ENCODE measurements at places on chromosomes 1 and 21. TPM values are rescaled to one million over a fixed set of nuclear protein-coding genes. Genes with fewer than 3 reads are reported as not detected.
A peak's percentile ranks its signal among the peaks of the same experiment; 100 is the strongest.

Gene RABGAP1L
- total RNA-seq, result 30.2 TPM

- no peak for DNase-seq
These were observed 25.2 kb downstream of the STPG1 start for GRCh38 chr1:24388331-24388885.

Gene OR2L2
- not detected for total RNA-seq

- DNase-seq, result no peak
These were observed 94.1 kb downstream of the GALNT2 start for GRCh38 chr1:230160957-230161771.

- DNase-seq, result peak; percentile 5
These were observed 852 bp downstream of the RGS7 start for GRCh38 chr1:241356187-241356518.

GRCh38 chr1:119635811-119636390 lies 12.2 kb downstream of the ZNF697 start:
- DNase-seq, result no peak

DNA sequence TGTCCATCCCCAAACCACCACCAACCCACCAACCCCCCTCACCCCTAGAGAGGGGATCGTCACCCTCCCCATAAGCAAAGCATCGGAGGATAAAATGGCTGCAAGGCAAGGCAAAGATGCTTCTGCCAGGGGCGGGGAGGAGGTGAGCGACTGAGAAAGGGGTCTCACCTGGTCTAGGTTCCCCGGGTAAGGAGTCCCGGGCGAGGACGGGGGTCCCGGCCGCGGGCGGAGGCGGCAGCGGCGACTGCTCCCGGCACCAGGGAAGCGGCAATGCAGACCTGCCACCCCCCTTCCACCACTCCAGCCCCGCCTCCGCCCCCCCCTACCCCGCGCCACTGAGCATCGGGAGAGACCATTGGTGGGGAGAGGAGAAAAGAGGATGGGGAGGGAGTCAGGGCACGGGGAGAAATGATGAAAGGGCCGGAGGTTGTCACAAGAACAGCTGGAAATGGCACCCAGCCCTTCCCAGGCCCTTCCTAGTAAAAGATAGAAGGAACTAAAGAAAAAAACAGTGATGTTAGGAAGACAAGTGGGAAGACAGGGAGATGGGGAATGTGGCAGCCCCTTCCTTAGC lies at the start of gene SV2A:
SV2A (minus strand) TSS at position 274 of the 574 bp plus-strand sequence. CDS start 4,004 bp downstream, outside the sequence.
- peak; percentile 29 for DNase-seq

Gene EPS8L3
- not detected for total RNA-seq

Gene KRTAP12-2
- not detected for total RNA-seq

GRCh38 chr1:218048828-218049420 lies 236.2 kb upstream of the RRP15 start:
- no peak for DNase-seq

Gene SPRR2F
- not detected for total RNA-seq

Measured in endothelial cell (in vitro differentiated cells).